ENCODE measurements at places on chromosomes 2 and 18.

DNA sequence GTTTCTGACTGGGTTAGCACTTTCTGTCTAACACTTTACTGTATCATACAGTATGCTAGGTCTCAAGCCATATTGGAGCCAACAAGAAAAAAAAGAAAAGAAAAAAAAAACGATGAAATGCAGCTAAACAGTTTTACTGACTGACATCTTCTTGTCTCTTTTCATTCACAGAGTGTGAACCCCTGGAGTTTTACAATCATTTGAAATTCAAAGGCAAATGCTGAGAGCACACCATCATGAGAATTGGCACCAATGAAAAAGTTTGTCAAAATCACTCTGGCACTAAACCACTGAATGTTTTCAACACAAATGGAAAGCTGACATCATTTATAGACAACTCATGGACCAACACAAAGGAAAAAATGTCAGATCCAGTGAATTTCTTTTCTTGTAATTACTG, 513.3 kb downstream of the LRRTM4 start:
- no peak for DNase-seq

DNA sequence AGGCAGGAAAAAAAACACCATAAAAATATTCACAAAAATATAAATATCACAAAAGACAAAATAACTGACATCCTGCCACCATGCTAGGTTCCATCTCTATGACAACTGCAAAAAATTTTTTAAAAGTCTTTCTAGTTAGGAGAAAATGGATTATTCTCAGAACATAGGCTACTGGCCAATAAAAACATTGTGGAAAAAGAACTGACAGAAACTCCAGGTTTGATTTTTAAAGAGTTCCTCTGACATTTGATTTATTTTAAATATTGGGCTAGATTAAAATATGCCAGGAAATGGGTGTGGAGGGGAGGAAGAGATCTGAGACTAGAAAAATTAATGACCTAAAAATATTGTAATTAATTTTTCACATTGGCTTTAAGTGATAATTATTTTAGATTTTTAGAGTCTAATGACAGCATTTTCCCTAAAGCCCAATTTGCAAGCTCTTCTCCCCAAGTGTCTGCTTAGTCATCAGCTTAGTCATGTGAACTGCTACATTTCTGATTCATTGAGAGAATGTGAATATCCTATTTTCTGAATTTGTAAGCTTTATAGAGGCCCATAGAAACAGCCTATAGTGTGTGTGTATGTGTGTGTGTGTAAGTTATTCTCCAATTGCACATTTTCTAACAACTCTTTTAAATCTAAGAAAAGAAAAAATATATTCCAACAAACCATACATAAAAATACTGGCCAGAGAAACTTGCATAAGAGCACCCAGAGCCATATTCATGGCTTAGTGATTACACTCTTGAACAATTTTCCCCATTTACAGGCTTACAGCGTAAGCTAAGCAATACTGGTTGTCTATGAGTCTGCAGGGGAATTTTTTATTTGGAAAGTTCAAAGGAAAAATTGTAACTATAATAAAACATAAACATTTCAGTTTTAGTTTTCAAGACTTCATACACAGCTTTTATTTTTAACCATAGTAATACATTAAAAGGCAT, 48.4 kb downstream of the TMEFF2 start:
- no peak for DNase-seq

DNA sequence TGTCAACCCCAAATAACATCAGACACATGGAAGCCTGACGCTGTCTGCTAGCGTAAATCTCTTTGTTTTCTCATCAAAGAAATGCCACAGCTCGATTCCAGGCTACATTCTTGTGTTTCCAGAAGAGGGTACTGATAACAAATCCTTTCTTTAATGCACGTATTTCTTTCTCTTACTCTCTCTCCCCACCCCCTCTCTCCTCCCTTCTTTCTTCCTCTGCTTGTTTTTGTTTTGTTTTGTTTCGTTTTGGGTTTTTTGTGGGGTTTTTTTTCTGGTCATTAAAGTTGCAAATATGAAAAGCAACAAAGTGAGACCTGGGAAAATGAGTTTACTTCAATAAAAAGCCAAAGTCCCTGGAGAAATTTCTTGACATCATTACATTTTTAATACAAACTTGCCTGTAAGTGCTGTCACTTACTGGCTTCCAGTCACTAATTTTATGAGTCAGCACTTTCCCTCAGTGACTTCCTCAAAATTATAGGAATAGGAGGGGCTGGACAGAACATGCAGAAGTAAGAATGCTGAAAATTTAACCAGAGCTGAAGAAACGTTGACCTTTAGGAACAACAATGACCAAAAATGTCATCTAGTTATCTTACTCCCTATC, 106.7 kb upstream of the NABP1 start:
- no peak for DNase-seq

DNA sequence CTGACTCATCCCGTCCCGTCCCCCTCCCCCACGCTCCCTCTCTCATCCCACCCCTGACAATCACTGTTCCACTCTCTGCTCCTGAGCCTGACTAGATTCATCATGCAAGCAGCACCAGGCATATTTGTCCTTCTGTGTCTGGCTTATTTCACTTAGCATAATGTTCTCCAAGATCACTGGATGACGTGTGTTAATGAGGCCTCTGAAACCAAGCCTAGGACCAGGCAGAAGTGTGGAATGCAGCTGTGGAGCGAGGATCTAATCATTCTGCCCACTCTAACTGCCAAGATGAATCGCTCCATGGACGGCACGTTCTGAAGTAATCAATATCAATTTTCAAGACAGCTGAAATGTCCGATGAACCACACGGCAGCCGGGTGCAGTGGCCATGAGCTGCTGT, 122.4 kb upstream of the ZNF236 start:
- no peak for DNase-seq

DNA sequence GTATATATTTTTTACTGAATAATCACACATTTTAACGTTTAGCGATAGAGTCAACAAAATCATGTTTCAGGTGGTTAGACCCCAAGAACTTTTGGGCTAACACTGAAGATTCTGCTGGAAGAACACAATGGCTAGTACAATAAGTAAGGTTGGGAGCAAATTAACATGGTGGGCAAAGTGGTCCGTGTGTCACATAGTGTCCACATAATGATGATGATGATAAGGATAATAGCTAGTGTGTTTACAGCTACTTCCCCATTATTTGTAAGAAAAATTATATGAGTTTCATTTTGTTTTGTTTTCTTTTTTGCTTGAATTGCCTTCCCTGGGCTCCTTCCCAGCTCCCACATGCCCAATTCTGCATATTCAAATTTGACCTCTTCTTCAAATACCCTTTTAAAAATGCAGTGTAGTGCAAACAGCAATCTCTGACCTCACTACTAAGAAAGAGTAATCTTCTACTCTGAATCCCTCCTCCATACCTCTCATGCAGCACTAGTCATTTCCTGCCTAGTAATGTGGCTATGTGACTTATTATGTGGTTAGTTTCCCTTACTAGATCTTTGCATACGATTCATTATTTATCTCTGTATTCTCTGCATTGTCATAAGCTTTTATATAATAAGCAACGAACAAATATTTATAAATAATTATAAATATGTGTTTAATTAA, 16.9 kb upstream of the VPS54 start:
- DNase-seq = no peak

DNA sequence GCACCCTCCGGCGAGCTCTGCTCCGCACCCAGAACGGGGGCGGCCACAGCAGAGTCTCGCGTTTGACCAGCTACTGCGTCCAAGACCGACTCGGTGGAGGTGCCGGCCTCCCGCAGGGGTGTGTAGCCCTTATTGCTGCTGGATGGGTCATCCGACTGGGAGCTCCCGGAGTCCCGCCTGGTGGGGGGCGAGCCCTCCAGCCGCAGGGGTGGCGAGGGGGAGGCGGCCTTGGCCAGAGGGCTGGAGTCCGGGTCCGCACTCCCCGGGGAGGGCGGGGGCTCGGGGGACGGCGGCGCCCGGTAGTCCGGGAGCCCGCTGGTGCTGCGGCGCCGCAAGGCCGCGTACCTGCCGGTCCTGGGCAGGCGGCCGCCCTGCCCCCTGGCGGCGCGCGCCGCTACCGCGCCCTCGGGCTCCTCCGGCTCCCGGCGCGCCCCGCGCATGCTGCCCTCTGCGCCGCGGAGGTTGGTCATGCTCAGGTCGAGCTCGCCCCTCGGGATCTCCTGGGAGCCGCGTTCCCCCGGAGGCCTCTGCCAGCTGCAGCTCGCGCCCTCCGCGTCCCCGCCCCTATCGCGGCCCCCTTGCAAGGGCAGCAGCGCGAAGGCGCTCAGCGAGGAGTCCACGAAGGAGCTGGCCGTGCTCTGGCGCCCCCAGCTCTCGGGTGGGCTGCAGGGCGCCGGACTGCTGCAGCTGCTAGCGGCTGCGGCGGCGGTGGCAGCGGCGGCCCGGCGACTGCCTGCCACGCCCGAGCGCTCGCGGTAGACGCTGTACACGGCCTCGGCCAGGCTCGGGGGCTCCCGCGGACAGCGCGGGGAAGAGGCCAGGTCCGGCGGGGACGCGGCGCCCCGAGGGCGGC, 4.8 kb downstream of the TMEM200C start:
- no peak for DNase-seq

DNA sequence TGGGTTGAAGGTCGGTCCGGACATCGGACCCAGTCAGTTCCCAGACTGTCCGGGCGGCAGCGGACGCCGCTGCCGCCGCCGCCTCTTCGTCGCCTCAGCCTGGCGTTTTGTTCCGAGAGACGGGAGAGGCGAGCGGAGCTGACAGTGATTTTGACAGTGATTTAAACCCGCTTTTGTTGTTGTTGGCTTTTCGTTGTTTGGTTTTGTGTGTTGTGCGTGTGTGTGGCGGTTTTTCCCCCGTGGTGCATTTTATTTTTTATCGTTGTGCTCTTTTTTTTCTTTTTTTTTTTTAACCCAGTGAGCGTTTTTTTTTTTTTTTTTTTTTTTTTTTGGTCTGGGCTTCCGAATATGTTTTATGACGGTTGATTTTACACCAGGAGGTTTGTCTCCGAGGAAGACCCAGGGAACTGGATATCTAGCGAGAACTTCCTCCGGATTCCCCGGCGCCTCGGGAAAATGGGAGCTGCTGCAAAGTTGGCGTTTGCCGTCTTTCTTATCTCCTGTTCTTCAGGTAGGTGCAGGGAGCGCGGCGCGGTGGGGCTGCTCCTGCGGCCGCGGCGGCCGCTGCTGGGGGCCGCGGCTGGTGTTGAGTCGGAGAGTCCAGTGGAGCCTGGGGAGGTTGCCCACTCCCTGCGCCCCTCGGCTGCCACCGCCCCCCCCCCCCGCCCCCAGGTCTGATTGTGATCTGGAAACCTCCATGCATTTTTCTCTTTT, at the start of gene ACVR2A:
ACVR2A (plus strand) TSS at position 333 of the 714 bp plus-strand sequence; CDS start at position 457, 124 bp downstream.
- no peak for DNase-seq

- no peak for DNase-seq
These were observed 183.0 kb downstream of the PHLPP1 start for GRCh38 chr18:62898359-62898758.

GRCh38 chr2:8235419-8235818, 446.4 kb upstream of the ID2 start:
- no peak for DNase-seq

GRCh38 chr18:5914016-5914415, 18.7 kb upstream of the TMEM200C start:
- no peak for DNase-seq

GRCh38 chr18:56593906-56594305, 44.5 kb downstream of the TXNL1 start:
- DNase-seq = no peak

GRCh38 chr2:85558160-85558559, 3.1 kb downstream of the GGCX start:
- DNase-seq = no peak

- no peak for DNase-seq
These were observed 15.8 kb downstream of the ATF2 start for GRCh38 chr2:175152242-175152641.

GRCh38 chr2:77007686-77008085, 514.5 kb downstream of the LRRTM4 start:
- DNase-seq = no peak

GRCh38 chr2:96072746-96073145, 38.0 kb upstream of the GPAT2 start:
- no peak for DNase-seq

GRCh38 chr18:62637807-62638687, 77.3 kb upstream of the PHLPP1 start:
- peak; percentile 32 for DNase-seq

DNA sequence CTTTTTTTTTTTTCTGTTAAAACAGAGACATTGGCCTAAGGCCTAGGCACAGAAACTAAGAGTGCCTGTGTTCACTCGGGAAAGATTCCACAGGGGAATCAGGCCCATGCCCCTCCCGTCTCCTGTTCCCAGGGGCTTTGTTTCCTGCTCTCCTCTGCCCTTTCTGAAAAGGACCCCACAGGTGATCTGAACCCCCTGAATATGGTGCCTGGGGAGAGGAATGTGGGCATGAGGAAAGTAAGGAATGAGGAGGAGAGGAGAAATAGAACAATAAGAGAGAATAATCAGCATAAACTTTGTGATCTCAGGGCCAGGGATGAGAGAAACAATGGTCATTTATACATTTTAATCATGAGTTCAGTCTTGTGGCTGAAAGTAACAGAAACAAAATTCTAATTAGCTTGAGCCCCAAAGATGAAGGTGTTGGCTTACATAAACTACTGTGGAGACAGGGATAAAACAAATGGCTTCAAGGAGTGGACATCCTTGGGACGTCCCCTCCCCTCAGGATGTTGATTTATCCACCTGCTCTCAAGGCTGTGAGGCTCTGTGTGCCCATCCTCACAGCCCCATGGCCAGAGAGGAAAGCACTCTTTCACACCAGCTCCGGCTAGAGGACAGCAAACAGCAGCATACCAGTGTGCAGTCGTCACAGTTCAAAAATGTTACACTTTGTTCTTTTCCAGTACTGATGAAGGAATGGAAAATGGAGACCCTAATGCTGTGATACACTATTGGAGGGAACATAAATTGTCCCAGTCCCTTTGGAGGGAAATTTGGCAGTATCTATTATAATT, 46.4 kb upstream of the MRPL33 start:
- no peak for DNase-seq

GRCh38 chr2:95728878-95729596, 137.2 kb downstream of the TRIM43 start:
- no peak for DNase-seq

DNA sequence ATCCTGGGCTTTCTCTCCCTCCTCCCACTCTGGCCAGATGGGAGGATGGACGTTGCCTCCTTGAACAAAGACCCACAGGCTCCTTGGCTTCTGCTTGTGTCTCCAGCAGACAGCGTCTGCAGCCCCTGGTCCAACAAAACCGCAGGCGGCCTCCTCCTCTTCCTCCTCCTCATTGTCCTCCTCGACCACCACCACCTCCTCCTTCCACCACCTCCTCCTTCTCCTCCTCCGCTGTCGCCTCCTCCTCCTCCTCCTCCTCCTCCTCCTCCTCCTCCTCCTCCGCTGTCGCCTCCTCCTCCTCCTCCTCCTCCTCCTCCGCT, 45.7 kb upstream of the ALPP start:
- DNase-seq = no peak

DNA sequence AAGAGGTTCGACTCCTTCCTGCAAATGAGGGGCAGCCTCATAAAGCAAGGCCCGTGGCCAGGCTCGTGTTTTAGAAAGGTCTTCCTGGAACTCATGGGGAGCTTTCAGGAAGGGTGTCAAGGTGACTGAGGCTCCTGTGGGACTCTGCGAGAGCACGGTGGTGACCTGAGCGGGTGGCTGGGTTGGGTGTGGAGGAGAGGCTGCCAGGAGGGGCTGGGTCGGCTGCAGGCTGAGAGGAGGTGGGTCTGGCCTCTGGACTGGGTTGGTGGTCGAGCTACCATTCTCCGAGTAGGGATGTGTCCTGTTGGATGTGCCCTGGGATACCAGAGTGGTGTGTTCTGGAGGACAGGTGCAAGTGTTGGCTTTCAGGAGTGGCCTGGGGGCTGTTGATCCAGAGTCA, 86.4 kb downstream of the DGKD start:
- DNase-seq = no peak

Measured in activated CD4-positive, CD25-positive, alpha-beta regulatory T cell (primary cell).